Activated CD8-positive, alpha-beta memory T cell treated with anti-CD3 and anti-CD28 coated beads, Interleukin-2, amount 10 ng/mL, durations not matched to agents 7 days and 5 days (primary cell): ENCODE measurements at places on chromosomes 16 and 17. TPM values are rescaled to one million over a fixed set of nuclear protein-coding genes. Genes with fewer than 3 reads are reported as not detected.

DNA sequence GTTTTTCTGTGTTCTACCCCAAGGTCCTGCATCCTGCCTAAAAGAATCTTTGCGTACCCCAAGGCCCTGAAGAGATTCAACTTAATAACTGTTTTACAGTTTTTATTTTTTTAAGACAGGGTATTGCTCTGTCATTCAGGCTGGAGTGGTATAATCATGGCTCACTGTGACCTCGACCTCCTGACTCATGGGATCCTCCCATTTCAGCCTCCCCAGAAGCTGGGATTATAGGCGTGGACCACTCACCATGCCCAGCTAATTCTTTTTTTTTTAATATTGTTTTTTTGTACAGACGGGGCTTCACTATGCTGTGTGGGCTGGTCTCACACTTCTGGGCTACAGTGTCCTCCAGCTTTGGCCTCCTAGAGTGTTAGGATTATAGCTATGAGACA is 9.3 kb upstream of the FAAP100 start:
- H3K27ac ChIP-seq = no peak overlapping the region
- no peak for DNase-seq
- peaks cover 28% of the 10 kb centered on the region for H3K36me3 ChIP-seq
- H3K4me3 ChIP-seq = no peak overlapping the region
- H3K27me3 ChIP-seq = no peaks in the 10 kb centered on the region
- H3K4me1 ChIP-seq = no peaks in the 10 kb centered on the region

- no peak for DNase-seq
- H3K4me3 ChIP-seq = no peak overlapping the region
- no peaks in the 10 kb centered on the region for H3K27me3 ChIP-seq
- H3K36me3 ChIP-seq = no peaks in the 10 kb centered on the region
- H3K4me1 ChIP-seq = no peaks in the 10 kb centered on the region
- no peak overlapping the region for H3K27ac ChIP-seq
Measured at GRCh38 chr16:6374821-6375220, 957.8 kb upstream of the RBFOX1 start.

Gene ZNF821
- total RNA-seq = 9.0 TPM

DNA sequence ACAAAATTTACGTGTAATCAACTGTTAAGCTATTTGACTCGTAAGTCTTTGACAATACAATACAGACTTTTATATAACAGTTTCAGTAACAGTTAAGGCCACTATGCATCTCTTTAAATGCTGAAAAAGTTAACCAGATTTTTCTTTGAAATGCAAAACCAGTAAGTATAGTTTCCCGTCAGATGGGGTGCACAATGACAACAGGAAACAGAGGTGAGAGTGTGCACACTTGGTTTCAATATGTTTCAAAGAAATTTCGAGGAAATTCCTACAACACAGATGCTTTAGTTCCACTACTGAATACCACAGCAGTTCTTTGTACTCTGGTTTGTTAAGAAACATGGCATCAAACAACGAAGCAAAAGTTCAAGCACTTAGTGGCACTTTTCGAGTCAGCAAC is 48.4 kb downstream of the RNF157 start:
- H3K27me3 ChIP-seq = no peaks in the 10 kb centered on the region
- peak overlapping the region; percentile 56 for H3K4me3 ChIP-seq
- peaks cover 77% of the 10 kb centered on the region for H3K4me1 ChIP-seq
- DNase-seq = peak; percentile 76

DNA sequence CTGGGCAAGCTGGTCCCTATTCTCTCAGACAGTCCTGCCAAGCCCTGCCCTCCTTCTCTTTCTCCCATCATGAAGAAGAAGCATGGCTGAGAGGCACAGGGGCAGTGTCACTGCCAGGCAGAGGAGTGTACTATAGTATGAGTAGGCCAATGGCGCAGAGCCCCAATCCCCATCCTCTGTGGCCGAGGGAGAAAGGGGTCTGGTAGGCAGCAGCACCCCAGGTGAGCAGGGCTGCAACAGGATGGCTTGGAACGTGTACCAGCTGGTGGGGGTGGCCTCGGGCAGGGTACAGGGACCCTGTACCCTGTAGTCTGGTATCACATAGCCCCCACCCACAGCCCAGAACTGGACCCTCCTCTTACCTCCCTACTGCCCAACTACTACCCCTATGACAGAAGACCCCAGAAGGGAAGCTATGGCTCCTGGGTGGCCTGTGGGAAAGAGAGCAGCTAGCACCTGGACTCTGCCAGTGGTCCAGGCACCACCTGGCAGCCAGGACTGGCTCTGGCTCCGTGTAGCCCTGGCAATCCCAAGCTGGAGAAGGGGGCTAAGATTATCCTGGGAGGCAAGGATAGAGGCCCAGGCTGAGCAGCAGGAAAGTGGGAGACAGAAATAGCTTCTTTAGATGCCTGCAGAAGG is 4.4 kb downstream of the SMARCD2 start:
- peaks cover 30% of the 10 kb centered on the region for H3K36me3 ChIP-seq
- no peaks in the 10 kb centered on the region for H3K27me3 ChIP-seq
- no peak overlapping the region for H3K27ac ChIP-seq
- peaks cover 32% of the 10 kb centered on the region for H3K4me1 ChIP-seq
- no peak overlapping the region for H3K4me3 ChIP-seq

DNA sequence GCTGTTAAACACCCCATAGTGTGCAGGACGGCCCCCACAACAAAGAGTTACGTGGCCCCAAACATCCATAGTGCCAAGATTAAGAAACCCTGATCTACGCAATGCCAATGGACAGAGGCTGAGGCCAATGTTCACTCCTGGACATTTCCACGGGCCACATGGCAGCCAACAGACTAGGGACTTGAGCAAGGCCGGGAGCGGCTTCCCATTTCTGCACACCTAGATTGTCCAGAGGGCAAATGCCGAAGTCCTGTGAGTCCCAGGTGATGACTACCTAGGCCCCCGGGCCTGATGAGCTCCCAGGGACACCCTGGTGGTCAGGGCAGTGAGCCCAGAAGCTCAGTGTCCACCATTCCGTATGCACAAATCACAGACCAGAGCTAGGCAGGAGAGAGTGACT is 95.5 kb downstream of the AMFR start:
- no peak overlapping the region for H3K27ac ChIP-seq
- peaks cover 3% of the 10 kb centered on the region for H3K4me1 ChIP-seq
- no peak overlapping the region for H3K4me3 ChIP-seq
- H3K36me3 ChIP-seq = no peaks in the 10 kb centered on the region
- H3K27me3 ChIP-seq = no peaks in the 10 kb centered on the region

DNA sequence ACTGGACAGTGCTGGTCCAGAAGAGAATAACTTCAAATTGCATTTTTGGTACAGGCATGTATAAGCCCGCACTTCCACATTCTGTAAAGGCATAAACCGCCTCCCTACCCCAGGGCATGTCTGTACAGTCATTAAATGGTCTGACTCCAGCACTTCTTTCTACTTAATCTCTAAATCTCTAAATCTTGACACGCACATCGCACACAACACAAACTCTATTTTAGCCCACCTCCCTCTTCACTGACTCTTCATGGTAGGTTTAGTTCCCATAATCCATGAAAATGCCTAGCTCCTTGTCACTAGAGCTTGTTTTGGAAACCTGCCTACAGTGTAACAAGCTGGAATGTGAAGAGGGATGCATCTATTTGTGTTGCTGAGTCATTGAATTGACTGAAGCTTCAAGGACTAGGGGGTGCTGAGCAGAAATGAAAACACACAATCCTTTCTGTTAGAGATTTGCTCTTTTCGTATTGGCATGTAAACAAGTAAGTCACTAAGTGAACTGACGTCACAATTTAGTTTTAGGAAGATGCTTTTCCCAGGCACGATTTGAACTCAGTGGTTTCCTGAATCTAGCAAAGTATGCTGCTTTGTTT is 1.6 kb upstream of the DUSP14 start:
- peak overlapping the region; percentile 84 for H3K4me3 ChIP-seq
- peak overlapping the region; percentile 91 for H3K27ac ChIP-seq
- DNase-seq = no peak
- H3K36me3 ChIP-seq = no peaks in the 10 kb centered on the region

- peaks cover 40% of the 10 kb centered on the region for H3K27me3 ChIP-seq
- DNase-seq = no peak
- H3K4me3 ChIP-seq = no peak overlapping the region
Measured at GRCh38 chr17:35786941-35787432, 8.5 kb downstream of the MMP28 start.

DNA sequence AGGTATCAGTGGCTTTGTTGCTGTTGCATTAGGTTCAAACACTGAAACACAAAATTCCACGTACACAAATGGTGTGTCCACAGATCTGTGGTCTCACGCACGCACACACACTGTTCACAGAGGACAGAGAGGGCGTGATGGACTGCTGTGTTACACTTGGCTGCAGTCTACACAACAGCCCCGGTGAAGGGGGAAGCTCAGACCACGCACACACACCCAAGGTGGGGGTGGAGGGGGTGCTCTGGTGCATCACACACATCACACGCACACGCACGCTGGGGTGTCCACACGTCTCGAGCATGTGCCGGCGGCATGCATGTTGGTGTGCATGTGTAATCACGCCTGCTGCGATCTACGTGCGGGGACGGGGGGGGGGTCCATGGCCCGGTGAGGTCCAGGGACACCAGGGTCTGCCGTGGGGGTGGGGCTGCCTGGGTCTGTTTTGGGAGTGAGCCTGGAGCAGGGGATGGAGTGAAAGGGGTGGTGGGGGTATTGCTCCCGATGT is 7.3 kb downstream of the HSD3B7 start:
- H3K27ac ChIP-seq = no peak overlapping the region
- peaks cover 1% of the 10 kb centered on the region for H3K36me3 ChIP-seq
- DNase-seq = no peak
- no peak overlapping the region for H3K4me3 ChIP-seq
- H3K4me1 ChIP-seq = peaks cover 43% of the 10 kb centered on the region

DNA sequence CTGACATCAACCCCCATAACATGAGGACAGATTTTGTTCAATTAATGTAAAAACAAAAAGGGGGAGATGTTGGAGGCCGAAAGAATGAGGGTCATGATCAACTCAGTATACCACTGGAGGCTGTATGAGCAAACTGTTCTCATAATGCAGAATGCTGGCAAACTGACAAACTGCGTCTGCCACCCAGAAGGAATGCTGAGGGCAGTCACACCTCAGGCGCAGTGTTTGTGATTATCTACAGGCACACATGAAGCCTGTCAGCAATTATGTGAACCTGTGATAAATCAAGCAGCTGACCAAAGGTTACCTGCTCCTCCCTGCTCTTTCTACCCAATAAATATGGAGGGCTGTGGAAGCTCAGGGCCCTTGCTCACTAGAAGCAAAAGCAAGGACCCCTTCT is 27.3 kb downstream of the CD300LG start:
- H3K4me1 ChIP-seq = no peaks in the 10 kb centered on the region
- peaks cover 15% of the 10 kb centered on the region for H3K27me3 ChIP-seq
- DNase-seq = no peak

Gene RNF157
- total RNA-seq = 148 TPM

- DNase-seq = no peak
- H3K4me1 ChIP-seq = peaks cover 18% of the 10 kb centered on the region
- no peak overlapping the region for H3K4me3 ChIP-seq
- H3K36me3 ChIP-seq = peaks cover 7% of the 10 kb centered on the region
- no peak overlapping the region for H3K27ac ChIP-seq
Measured at GRCh38 chr17:65191811-65192740, 54.9 kb downstream of the RGS9 start.

Gene CEMP1
- not detected for total RNA-seq

- H3K4me1 ChIP-seq = peaks cover 12% of the 10 kb centered on the region
- H3K4me3 ChIP-seq = no peak overlapping the region
- no peaks in the 10 kb centered on the region for H3K27me3 ChIP-seq
- H3K27ac ChIP-seq = peak overlapping the region; percentile 66
- peaks cover 6% of the 10 kb centered on the region for H3K36me3 ChIP-seq
- DNase-seq = peak; percentile 90
Measured at GRCh38 chr17:37047631-37048104, 98.9 kb downstream of the AATF start.

Gene HID1
- not detected for total RNA-seq

Gene SMYD4
- 34.7 TPM for total RNA-seq

DNA sequence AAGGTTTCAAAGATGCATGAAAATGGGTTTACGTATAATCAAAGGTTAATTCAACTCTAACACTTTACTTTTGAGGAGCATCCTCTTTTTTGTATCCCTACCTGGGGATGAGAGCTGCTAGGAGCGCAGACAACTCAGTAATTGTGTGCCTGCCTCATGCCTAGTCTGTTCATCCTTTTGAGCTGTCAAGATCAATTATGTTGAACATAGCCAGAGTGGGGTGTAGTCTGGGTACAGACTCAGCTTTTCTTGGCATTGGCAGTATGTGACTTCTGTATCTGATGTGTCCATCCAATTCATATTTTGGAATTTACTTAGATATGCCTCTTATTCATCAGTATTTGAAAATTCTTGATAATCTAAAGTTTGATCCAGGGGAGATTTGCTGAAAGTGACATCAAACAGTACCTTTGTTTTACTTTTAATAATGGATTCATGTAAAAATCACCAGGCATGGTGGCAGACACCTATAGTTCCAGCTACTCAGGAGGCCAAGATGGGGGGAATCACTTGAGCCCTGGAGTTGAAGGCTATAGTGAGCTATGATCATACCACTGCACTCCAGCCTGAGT is 24.1 kb downstream of the PRKCA start:
- H3K27ac ChIP-seq = no peak overlapping the region
- no peak for DNase-seq
- H3K36me3 ChIP-seq = peaks cover 39% of the 10 kb centered on the region
- no peaks in the 10 kb centered on the region for H3K27me3 ChIP-seq

Gene GPR139
- not detected for total RNA-seq

DNA sequence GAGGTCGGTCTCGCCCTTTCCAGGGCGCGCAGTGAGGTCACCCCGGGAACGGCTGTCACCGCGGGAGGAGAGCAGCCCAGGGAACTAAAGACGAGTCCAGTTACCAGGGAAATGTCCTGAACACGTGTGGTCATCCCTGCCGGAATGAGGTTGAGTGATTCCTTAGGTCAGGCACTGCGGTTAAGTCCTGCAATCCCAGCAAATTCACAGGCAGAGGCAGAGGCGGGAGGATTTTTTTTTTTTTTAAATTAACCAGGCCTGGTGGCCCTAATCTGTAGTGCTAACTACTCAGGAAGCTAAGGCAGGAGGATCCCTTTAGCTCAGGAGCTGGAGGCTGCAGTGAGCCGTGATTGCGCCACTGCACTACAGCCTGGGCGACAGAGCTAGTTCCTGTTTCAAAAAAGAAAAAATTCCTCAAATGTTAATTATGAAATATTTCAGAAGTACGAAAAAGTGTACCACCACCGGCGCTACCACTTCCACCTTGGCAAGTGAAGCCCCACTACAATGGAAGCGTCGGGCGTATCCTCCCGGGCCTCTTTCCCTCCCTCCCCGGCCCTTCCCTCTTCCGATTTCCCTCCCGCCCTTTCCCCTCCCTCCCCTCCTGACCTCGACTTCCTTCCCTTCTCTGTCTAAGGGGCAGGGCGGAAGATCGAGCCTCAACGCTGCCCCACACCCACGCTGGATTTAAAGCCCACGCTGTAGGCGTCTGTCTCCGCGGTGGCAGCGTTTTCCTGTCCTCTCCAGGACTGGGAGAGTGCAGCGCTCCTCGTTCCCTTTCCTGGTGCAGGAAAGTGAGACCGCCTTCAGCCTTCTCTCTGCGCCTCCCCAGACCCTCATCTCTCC is 27.3 kb downstream of the SLFN11 start:
- H3K4me1 ChIP-seq = peaks cover 60% of the 10 kb centered on the region
- peak overlapping the region; percentile 80 for H3K4me3 ChIP-seq
- H3K36me3 ChIP-seq = peaks cover 39% of the 10 kb centered on the region
- peak overlapping the region; percentile 61 for H3K27ac ChIP-seq
- H3K27me3 ChIP-seq = peaks cover 24% of the 10 kb centered on the region
- peak; percentile 56 for DNase-seq

Gene KCNJ18
- total RNA-seq = not detected

Gene DNAAF8
- 0.30 TPM for total RNA-seq

- no peaks in the 10 kb centered on the region for H3K27me3 ChIP-seq
- no peaks in the 10 kb centered on the region for H3K4me1 ChIP-seq
- DNase-seq = no peak
- no peak overlapping the region for H3K27ac ChIP-seq
Measured at GRCh38 chr17:13931111-13931526, 138.2 kb upstream of the COX10 start.
